M059J (cell line): ENCODE measurements at places on chromosomes 6 and 20.
A peak's percentile ranks its signal among the peaks of the same experiment; 100 is the strongest.

DNA sequence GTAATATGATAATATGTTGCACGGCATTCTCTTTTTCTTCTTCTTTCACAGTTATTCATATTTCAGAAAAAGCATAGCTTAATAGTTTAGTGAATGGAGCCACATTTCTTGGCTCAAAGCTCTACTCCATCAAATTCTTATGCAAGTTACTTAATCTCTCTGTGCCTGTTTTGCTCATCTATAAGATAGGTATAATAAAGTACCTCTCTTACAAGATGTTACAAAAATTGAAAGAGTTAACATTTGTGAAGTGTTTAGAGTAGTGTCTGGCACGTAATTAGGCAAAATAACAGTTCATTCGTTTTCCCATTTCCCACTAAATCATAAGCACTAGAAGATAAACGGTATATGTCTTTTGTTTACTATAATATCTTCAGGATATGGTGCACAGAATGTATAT, 1304.4 kb upstream of the EYS start:
- no peak for DNase-seq

- DNase-seq, result peak; percentile 93
Measured at GRCh38 chr20:23061734-23062561, 12.5 kb upstream of the THBD start.

DNA sequence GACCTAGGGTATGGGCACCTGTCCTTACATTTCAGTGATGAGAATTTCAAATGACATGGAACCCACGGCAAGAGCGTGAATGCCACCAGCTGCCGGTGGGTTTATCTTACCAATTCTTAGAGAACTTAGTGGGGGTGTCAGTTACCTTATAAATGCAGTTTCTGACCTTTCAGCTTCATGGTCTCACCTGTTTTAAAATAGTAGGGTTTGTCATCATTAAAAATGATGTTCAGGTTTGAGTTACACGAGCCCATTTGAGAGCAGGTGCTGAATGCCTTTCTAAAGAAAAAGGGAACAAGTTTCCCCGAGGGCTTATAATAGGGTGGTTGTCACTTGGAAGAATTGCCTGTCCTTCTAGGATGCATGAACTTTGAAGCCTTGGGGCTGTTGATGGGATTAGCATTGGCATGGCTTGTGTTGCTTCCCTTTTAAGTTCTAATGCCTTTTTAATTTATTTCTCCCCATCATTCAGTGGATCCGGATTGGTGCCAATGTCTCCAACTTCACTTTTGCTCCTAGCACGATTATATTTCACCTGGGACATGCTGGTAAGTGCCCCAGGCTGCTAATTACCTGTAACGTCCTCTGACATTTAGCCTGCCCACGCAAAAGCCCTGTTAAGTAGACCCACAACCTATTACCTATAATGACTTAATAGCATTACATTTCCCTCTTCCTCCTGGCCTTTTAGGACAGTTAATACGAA, 27.9 kb downstream of the GHRH start:
- DNase-seq, result no peak

DNA sequence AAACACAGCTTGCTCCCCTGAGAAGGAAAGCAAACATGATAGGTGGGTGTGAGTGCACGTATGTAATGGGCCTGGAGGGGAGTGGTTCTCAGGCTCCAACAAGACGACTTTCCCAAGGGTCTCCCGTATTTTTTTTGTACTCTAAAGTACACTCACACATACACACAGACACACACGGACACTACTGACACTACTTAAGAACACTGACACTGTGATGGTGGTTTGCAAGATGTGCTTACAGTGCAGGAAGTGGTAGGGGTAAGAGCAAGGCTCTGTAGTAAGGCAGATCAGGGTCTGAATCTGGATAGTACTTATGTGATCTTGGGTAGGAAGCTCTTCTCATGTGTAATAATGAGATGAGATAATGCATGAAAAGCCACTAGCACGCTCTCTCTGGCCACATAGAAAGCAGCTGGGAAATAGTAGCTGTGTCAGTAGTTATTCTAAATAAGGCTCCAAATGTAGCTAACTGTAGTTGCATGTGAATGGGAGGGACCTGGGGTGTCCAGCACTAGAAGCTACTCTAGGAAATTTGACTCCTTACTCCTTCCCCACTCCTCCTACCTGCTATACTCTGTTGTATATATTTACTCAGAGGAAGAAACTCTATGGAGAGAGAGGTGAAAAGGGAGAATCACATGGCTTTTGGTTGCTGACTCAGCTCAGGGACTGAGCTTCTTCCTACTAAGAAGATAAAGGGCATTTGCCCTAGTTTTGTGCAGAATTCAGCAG, 8.4 kb upstream of the ZBTB24 start:
- DNase-seq, result peak; percentile 72

DNA sequence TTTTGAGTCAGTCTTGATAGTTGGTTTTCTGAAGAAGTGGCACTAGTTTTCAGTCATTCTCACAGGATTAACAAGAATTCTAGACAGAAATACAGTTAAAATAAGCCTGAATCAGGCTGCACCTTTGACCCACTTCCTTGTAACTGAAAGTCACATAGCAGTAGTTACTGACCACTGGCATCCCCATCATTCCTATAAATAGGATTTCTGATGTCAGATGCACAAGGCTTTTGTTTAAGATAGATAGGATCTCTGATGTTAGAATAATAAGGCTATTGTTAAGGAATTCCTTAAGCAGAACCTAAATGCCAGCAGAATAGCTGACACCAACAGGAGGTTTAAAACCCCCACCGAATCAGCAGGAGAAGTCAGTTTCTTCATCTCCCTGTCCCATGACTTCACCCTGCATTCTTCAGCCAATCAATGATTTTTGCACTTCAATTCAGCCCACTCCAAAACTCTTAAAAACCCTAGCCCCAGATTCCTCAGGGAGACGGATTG, 30.6 kb upstream of the ZBTB24 start:
- DNase-seq, result peak; percentile 91

DNA sequence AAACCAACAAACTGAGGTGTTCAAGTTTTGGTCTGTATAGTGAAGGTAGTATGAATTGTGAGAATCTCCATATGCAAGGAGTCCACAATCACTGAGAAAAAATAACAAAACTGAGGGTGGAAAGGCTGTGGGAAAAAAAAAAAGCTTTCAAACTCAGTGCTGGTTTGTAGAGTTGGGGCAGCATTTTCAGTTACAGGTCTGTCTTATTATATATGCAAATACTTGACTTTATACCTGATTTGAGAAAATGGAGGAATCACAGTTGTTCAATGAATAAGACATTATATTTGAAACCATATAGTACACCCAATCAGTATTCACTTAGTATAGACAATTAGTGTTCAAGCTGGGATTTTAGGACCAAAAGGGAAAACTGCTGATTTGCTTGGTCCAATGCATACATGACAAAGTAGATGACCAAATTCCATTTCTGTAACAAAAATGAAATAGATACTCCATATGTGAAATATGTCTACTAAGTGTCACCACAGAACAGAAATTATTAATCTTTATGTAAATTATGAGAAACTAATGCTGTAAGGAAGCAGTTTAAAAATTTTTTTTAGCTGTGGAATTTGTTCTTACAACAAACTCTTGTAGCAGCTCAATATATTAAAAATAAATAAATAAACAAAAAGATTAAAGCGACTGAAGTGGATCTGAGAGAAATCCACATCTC, 187.7 kb downstream of the ASCC3 start:
- DNase-seq, result no peak

- no peak for DNase-seq
Measured at GRCh38 chr6:104526376-104526775, 333.3 kb downstream of the HACE1 start.

GRCh38 chr6:147654103-147654845, 145.8 kb downstream of the SAMD5 start:
- no peak for DNase-seq

- DNase-seq, result peak; percentile 4
Measured at GRCh38 chr6:95203153-95203754, 374.1 kb upstream of the MANEA start.

DNA sequence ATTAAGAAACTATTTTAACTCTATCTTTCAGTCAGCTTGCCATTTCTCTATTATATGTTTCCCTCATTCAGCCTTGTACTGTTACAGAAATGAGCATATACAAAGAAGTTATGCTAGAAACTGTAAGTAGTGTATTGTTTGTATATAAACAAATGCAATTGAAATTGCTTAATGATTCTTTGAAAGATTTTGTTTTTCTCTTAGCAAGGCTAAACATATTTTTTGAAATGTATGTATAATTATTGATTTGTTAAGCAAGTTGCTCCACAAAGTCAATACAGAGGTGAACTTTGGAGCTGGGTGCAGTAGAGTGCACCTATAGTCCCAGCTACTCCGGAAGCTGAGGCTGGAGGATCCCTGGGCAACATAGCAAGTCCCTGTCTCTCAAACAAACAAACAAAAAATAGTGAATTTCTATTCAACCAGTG, 253.6 kb downstream of the RNGTT start:
- no peak for DNase-seq

- no peak for DNase-seq
Measured at GRCh38 chr6:30321692-30322388, 4.9 kb upstream of the TRIM39 start.

DNA sequence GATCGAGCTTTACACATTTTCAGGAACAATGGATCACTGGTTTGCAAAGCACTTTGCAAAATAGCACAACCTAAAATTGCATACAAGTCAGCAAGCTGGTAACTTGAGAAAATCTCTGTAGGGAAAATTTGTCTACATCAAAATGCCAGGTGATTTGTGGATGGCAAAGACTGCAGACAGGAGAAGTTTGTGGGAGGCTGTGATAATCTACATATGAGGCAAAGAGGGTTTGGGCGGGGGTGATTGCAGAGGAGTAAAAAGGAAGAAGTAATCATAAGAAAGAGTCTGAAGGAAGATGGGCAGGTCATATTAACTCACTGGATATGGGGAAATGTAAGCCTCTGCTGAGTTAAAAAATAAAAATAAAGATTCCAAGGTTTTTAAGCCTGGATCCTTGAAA, 166.3 kb upstream of the STXBP5 start:
- no peak for DNase-seq

GRCh38 chr6:34295721-34296120, 46.9 kb upstream of the SMIM29 start:
- DNase-seq, result peak; percentile 44

GRCh38 chr20:1633535-1633934, 13.7 kb upstream of the SIRPB1 start:
- DNase-seq, result peak; percentile 69

DNA sequence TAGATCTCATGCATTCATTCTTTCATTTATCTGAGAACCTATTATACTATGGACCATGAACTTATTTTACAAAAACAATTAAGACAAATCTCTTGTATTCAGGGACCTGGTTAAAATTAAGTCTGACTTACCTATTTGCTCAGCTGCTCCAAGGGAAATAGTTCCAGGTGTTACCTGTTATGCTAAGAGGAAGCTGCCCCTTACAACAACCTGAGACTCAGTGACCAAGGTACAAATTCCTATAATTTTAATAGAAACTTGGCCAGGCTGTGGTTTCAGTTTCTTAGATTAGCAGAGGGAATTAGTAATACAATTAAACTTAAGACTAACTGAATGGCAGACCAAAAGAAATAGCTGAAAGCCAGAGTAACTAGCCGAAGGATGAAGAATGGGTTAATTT, 48.2 kb upstream of the GMPR start:
- DNase-seq, result no peak

DNA sequence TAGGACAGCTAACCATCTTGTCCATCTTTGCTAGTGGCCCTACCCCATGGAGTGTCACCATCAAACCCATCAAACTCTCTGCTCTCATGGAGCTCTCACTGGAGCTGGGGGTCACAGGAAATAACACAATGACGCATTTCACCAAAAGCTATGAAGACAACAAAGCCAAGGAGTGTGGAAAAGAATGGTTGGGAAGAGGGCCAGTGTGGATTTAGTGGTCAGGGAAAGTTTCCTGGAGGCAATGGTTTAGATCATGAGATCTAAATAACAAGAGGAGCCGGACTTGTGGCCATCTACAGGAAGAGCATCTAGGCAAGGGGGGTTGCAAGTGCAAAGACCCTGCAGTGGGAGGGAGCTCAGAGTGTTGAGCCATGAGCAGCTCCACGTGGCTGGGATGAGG, 189.5 kb downstream of the BMP7 start:
- DNase-seq, result peak; percentile 95

- DNase-seq, result peak; percentile 68
Measured at GRCh38 chr6:113591896-113592827, 265.0 kb upstream of the MARCKS start.

DNA sequence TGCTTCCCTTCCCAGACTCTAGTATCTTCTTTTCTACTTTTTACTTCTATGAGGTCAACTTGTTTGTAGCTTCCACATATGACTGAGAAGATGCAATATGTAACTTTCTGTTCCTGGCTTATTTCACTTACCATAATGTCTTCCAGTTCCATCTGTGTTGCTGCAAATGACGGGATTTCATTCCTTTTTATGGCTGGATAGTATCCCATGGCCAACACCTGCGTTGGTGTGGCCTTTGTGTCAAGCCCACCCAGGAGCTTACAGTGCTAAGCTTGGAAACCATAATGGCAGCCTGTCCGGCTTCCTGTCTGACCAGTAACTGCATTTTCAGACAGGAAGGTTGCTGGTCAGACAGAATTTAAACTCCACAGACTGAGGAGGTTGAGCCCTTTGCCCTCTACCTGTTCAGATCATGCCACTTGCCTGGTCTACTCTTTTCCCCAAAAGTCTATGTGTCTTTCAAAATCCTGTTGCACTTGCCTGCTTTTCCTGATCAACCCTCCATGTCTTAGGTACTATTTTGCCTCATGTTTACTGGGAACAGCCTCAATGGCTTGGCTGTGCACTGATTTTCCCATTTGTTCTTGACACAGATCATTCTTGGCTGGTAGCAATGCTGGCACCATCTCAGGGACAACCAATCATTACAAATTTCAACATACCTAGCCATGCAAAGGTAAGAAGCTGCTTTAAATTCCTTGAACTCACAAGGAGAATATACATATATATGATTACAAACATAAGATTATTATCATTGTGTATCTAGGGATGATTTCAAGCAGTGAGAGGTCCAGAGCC, 114.3 kb upstream of the PLEKHG1 start:
- DNase-seq, result no peak

- no peak for DNase-seq
Measured at GRCh38 chr6:73455865-73456629, 4.0 kb upstream of the CGAS start.

DNA sequence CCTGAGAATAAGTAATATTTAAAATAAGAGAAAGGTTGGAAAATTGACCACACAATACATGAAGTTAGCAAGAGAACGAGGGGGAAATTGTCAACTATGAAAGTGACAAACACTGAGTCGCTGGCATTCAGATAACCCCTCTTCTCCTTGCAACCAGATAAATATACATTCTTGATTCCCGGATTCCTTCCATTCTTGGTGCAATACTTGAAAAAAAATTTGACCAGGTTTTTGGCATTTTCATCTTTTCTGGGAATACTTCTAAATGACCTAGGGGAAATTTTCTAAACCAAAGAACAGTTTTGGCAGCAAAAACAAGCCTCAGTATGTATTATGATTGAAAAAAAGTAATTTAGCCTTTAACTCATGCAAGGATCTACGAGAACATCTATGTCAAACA, 164.0 kb downstream of the PDE7B start:
- DNase-seq, result no peak

- no peak for DNase-seq
Measured at GRCh38 chr6:161835500-161836215, 561.8 kb upstream of the AGPAT4 start.
